Stimulated activated CD8-positive, alpha-beta memory T cell treated with anti-CD3 and anti-CD28 coated beads, Interleukin-4, amount 100 ng/mL, for 1 hour (primary cell): ENCODE measurements at places on chromosomes 16 and 17.

GRCh38 chr17:68740555-68741447, 139.6 kb upstream of the FAM20A start:
- no peak for DNase-seq

- DNase-seq: no peak
Observed at GRCh38 chr16:70610273-70611223, 35.8 kb upstream of the IL34 start.

DNA sequence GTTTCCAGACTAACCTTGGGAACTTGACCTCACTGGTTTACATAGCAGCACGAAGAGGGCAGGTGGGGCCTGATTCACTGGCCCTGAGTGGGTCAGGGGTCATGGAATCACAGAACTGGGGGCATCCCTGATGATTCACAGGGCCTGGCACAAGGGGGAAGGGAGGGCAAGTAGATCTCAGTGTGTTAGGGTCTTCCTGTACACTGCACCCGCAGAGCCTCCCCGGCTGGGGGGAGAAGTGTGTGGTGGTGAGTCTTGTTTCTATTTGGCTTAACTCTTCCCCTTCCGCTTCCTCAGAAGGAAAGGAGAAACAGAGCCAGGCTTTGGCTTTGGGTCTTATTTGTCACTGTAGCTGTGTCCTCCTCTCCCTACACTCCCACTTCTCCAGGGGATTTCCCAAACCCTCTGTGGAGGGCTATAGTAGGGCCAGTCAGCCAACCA, 3.7 kb downstream of the STARD3 start:
- DNase-seq: no peak

DNA sequence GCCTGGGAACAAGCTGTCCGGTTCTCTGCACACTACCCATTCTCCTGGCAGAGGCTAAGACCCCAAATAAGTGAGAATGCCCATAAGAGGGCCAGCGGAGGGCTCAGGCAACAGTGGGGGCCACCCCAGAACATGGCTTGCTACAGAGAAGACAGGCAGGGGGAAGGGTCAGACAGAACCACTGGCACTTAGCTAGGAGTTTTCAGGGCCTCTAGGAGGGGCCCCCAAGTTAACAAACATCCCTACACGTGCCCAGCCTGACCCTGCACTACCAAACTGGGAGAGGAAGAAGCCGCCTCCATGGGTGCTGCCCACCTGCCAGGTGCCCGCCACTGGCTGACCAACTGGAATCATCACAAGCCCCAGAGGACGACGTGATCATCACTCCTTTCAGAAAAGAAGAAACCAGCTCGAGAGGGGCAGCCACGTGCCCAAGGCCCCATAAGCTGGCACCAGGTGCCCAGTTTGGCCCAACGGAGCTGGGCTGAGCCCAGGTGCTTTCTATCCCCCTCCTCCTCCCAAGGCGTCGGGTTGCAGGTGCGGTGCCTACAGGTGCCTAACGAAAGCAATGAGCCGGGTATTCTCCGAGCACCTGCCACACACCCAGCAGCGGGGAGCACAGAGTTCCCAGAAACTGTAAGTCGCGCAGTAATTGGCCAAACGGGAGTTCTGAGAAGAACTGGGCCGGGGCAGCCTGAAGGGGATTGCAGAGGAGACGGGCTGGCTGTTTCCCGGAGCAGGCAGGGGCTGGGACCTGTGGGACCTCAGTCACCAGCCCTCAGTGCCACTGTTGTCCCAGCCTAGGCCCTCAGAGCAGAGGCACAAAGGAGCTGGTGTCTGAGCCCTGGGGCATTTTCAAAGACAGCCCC, 13.2 kb downstream of the RPH3AL start:
- DNase-seq: no peak

- no peak for DNase-seq
Observed at GRCh38 chr17:72782985-72783701, 309.3 kb downstream of the SLC39A11 start.

GRCh38 chr17:80971704-80972304, 19.8 kb upstream of the CHMP6 start:
- DNase-seq: no peak

GRCh38 chr17:53227111-53227510, 595.6 kb upstream of the KIF2B start:
- DNase-seq: no peak

- DNase-seq: no peak
Observed at GRCh38 chr17:68870976-68871375, 84.2 kb downstream of the ABCA8 start.
